ENCODE measurements at places on chromosomes 1 and 21. TPM values are rescaled to one million over a fixed set of nuclear protein-coding genes. Genes with fewer than 3 reads are reported as not detected.
A peak's percentile ranks its signal among the peaks of the same experiment; 100 is the strongest.

GRCh38 chr1:33930346-33931110 lies 66.6 kb downstream of the HMGB4 start:
- no peak for DNase-seq

DNA sequence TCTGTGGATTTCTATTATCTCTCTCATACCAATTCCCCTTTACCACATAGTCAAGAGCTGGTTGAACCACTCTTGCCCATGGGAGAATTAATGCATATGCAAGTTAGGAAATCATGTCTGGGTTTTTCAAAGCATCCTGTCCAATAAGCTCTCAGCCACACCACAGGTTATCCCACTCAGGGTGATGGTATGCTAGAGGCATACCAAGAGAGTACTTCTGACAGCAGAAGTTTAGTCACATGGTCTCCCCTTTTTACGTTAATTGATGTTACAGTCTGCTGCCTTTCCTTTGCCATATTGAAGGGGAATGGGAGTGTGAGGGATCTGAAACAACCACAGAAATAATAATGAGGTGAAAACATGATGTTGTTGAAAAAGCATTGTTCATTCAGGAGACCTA lies 135.8 kb upstream of the PBX1 start:
- no peak for DNase-seq

- no peak for DNase-seq
These were observed 227.2 kb downstream of the SLC45A1 start for GRCh38 chr1:8545078-8545477.

DNA sequence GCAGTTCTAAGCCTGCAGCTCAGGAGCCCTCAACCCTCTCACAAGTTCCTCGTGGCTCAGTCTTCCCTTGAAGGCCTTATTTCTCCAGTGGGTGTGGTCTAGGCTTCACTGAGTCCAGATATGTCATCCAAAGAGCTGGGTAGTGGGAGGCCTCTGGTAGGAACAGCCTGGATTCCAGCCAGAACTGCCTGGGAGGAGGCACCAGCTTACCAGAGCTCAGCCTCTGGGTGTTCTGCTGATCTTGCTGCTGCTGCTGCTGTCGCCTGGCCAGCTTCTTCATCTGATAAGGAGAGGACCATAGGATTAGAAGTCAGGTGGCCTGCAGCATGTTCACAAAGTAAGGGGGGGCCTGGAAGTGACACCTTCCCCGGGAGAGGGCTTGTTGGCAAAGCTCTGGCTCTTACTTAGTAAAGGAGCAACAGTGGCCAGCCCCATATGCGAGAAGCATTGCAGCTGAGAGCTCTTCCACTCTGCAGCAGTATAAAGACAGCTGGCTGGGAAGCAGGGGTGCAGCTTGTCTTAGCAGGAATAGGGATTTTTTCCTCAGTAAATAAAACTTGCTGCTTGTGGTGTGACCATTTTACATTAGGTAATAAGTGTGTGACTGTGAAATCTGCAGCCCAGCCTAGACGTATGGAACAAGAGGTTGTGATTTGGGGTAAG lies 148.5 kb downstream of the LMX1A start:
- no peak for DNase-seq

- DNase-seq = peak; percentile 57
These were observed 15.9 kb downstream of the TMEM63A start for GRCh38 chr1:225866061-225866837.

DNA sequence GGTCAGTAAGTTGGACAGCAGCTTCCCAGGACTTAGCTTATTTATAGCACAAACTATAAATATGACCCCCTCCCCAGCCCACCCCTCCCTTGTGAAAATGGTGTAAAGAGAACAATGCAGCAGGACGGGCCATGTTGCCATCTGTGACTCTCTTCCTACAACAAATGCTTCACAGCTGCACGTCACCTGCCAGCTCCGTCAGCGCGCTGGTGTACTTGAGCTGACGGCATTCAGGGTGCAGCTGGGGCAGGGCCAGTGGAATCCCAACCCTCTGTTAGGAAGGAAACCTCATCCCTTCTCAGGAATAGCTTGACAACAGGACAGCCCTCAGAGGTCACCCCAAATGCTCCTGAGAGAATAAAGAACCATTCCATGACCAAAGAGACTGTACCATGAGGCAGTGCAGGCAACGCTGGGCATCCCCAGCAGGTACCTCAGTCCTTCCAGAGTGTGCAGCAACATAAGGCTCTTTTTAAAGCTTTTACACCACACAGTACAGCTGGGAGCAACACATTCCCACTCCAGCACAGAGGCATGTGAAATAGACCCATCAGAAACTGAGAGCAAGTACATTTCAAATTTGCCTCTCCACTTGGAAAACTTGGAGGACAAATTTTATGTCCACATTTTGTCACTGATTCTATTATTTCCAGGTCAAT lies 85.0 kb downstream of the ATP1A1 start:
- no peak for DNase-seq

PRAMEF1 gene
- total RNA-seq = not detected

DNAI4 gene
- 3.3 TPM for total RNA-seq

RIPK4 gene
- total RNA-seq = not detected
